ENCODE measurements at places on chromosomes 16 and 17.

DNA sequence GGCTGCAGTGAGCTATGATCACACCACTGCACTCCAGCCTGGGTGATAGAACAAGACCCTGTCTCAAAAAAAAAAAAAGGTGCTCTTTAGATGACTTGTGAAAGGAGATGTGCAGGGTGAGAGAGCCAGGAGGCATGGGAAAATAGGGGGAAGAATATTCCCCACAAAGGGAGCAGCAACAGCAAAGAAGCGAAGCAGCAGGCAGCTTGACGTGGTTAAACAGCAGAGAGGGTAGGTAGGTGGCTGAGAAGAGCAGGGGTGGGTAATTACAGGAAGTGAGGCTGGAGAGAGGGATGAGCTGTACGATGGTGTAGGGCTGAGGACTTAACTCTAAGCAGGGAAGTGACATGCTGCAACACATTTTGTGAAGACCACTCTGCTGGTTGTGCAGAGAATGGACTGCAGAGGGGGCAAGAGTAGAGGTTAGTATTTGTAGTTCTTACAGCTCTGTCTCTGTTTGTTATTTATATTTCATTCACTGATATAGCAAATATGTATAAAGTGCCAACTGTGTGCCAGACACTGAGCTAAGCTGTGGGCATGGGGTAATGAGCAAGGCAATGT is 1.6 kb downstream of the HEATR3 start:
- peak; percentile 4 for DNase-seq

- DNase-seq, result no peak
Measured at GRCh38 chr17:48719642-48720265, 2.6 kb downstream of the PRAC1 start.

DNA sequence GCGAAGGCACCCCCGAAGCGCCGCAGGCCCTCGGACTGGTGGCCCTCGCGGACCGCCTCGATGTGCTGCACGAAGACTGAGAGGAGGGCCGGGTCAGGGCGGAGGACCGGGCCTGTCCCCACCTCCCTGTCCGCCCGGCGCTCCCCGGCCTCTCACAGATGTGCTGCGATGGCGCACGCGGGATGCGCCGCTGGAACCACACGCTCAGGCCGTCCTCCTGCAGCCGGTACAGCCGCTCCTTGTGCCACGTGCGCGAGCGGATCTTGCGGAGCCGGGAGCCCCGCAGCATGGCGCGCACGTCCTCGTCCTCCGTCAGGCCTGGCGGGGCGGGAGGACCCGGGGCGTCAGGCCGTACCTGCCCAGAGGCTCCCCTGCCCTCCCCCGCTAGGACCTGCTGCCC is 11.3 kb downstream of the PLCD3 start:
- no peak for DNase-seq

- no peak for DNase-seq
Measured at GRCh38 chr17:80660527-80661198, 116.0 kb downstream of the RPTOR start.

- DNase-seq, result no peak
Measured at GRCh38 chr17:40557531-40558299, 7.6 kb downstream of the CCR7 start.

DNA sequence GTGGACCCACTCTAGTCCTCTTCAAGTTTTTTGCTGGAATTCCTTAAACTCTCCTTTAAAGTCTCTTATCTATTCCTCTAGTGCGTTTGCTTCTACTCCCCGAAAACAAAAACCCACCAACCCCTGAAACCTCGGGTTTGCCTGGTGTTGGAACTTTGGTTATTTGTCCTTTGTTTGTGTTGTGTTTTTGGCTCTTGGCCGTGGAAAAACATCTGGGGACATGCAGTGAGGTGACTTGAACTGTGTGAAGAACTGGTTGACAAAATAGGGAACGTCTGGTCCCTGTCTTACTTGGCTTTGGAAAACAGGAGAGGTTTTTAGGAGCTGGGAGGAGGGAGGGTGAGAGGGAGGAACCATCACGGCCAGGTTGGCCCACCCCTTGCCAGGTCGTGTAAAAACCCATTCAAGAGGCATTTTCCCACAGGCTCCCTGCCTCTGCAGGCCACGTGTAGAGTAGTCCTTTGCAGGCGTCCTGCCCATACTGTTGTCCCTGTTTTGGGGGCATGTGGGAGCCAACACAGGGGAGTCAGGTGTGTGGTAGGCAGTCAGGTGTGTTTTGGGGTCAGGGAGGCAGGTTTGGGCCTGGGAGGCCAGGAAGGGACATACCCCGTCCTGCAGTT is 169.3 kb downstream of the RAB11FIP4 start:
- no peak for DNase-seq

GRCh38 chr16:87948119-87948545 is 3.1 kb upstream of the BANP start:
- DNase-seq, result no peak

GRCh38 chr16:79639576-79640311 is 39.2 kb upstream of the MAF start:
- DNase-seq, result no peak

DNA sequence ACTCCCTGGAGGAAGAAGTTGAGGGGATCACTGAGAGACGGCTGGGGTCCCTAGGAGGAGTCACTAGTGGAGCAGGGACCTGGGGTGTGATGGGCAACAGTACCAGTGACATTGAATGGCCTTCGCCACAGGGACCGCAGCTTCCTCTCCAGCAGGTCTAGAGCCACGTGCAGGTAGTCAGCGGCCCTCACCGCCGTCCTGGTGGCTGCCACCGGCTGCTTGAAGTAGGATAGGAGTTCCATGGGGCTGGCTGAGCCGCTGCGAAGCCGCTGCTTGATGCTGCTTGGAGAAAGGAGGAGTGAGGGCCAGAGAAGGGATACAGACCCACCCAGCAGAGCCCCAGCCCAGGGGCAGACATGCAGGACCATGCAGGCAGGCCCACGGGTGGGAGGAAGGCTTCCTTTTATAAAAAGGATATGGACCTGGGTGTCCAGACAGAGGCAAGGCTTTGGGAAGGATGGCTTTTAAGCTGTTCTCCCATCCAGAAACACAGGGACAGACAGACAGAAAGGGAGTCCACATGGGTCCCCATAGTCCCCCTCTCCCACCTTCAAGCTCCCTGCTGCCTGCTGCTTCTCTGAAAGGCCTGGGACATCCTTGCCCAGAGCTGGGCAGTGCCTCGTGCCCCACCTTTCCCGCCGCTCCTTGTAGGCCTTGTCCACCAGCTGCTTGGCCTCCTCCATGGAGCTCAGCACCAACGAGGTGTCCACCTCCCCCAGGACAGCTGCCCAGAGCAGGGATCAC is 827 bp downstream of the MPO start:
- DNase-seq, result no peak

DNA sequence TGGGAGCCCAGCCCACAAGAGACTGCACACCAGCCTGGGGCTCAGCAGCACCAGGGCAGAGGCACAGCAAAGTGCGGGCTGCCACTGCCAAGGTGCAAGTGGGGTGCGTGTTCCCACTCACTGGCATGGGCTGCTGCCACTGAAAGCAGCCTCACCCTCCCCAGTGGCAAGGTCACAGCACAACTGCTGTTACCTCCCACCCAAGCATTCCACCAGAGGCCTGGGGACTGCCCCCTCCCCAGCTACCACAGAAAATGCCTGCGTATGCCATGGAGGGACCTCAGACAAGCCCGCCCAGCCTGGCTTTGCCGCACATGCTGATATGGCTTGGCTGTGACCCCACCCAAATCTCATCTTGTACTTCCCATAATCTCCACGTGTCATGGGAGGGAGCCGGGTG is 33.1 kb downstream of the MEAK7 start:
- DNase-seq, result no peak

- peak; percentile 29 for DNase-seq
Measured at GRCh38 chr17:39667945-39668924, at the start of gene PNMT. PNMT (plus strand) TSS chr17:39668453; CDS start chr17:39668476, 23 bp downstream.

DNA sequence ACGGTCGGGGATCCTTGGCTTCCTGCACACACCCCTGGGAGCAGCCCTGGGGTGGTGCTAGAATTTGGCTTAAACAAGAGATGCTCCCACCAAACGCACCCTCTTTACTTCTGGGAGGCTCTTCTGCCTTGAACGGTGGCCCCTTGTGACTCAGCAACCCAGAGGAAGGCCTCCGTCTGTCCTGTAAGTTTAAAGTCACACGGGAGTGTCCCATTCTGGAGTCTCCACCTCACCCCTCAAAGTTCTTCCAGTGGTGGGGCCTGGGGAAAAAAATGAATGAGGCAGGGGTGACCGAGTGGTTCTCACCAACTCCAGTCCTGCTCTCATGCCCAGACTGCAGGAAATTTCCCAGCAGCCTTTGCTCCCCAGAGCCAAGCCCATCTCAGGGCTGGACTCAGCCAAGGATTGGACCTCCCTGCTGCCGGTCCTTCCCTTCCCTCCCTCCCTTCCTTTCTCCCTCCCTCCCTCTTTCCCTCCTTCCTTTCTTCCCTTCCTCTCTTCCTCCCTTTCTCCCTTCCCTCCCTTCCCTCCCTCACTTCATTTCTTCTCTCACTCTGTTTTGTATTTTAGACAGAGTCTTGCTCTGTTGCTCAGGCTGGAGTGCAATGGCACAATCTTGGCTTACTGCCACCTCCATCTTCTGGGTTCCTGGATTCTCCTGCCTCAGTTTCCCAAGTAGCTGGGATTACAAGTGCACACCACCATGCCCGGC is 11.4 kb downstream of the ITGAD start:
- no peak for DNase-seq

DNA sequence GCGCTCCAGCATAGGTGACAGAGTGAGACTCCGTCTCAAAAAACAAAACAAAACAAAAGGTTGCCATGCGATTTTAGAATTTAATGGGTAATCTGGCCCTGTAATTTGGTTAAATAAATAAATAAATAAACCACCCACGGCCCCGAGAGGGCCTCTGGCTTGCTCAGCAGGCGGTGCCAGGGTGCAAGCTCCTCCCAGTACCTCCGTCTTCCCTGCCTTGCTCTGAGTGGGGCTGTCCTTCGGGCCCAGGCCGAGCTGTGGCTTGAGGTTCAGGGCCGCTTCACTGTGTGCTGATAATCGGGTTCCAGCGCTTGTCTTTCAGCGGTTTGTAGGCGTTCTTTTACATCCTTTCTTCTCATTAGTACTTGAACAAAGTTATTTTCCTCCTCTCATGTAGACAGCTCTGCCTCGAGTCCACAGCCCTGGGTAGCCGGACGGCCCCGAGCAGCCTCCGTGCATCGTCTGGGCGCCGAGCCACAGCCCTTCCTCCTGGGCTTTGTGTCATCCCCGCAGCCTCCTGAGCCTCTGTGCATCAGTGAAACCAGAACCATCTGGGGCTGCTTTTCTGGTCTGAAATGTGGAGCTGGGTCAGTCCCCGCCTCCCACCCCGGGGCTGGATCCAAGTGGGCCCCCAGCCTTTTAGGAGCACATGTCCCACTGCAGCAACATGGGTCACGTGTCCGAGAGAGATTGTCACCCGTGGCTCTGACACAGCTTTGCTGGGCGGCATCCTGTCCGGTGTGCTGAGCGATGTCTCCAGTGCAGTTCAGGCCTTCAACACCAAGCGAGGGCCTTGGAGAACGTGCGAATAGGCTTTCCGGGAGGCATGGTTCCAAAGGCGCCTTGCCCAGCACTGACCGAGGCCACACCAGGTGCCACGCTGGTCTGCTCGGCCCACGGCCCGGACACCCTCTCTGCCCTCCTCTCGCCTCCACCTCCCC is 157.4 kb upstream of the CHMP6 start:
- no peak for DNase-seq

DNA sequence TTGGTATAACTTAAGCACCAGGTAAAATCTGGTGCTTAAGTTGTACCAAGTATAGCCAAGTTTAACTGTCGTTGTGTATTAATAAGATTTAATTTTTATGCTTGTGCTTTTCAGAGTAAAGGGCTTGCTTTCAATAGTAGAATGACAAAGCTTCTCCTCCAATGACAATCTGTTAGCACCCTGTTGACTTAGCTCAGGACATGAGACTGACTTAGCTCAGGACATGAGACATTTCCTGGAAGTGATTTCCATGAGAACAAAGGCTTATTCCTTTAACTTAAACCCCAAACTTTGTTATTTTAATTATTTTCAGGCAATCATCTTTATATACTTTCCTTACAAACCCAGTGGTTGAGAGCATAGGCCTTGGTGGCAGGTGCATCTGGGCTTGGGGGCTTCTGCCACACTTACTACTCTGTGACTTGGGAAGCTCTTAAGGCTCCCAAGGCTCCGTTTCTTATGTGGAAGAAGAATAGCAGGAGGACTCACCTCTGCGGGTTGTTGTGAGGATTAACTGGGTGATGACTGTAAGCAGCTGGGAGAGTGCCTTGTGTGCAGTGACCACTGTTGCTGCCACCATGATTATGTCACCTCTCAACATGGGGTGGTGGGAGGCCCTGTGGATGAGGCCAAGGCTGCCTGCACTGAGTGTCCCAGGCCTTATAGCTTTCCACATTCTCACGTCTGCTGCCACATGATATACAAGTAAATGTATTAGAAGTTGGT is 59.4 kb upstream of the CMIP start:
- DNase-seq, result no peak

DNA sequence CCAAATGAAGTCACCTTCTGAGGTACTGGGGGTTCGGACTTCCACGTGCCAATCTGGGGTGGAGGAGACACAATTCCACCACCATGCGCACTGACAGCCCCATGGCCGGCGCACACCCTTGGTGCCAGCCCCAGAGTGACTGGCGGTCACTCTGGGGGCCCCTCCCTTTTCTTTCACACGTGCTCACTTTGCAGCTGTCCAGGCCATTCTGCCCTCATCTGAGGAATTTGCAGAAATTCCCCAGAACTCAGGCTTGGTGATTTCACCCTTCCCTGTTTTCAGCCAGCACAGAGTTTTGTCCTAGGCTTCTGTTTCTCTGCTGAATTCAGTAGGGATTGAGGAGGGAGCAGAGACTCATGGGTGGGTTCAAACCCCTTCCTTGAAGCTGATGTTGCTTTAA is 54.8 kb downstream of the CDRT4 start:
- no peak for DNase-seq

GRCh38 chr17:32523827-32524552 is 37.2 kb downstream of the CDK5R1 start:
- no peak for DNase-seq

- DNase-seq, result no peak
Measured at GRCh38 chr17:40496170-40496569, 5.3 kb downstream of the TNS4 start.

GRCh38 chr17:6350806-6351205 is 84.1 kb downstream of the AIPL1 start:
- no peak for DNase-seq

DNA sequence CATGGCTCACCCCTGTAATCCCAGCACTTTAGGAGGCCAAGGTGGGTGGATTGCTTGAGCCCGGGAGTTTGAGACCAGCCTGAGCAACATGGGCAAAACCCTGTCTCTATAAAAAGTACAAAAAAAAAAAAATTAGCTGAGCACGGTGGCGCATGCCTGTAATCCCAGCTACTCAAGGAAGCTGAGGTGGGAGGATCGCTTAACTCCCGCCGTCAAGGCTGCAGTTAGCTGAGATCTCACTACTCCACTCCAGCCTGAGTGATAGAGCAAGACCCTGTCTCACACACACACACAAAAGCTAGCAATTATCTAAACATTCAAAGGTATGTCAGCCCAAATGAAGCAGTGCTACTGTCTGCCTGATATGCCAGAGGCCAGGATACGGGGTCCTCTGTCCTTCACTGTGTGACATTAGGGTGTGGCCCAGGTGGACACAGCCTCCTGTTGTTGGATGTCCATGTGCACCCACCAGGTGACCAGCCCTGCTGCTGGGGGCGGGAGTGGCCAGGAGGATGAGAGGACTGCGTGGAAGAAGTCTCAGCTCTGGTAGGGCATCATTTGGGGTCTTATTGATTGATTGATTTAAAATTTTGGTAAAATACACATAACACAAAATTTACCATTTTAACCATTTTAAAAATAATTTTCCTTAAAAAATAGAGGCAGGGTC is 3.9 kb downstream of the NLRC3 start:
- no peak for DNase-seq

Measured in activated gamma-delta T cell treated with anti-CD3 and anti-CD28 coated beads, Interleukin-2, amount 50 U/mL, for 16 hours (primary cell).